SHP77 (cell line): ENCODE measurements at places on chromosomes 2 and 18.

GRCh38 chr2:13413989-13414388 lies 697.3 kb downstream of the TRIB2 start:
- no peak for DNase-seq

DNA sequence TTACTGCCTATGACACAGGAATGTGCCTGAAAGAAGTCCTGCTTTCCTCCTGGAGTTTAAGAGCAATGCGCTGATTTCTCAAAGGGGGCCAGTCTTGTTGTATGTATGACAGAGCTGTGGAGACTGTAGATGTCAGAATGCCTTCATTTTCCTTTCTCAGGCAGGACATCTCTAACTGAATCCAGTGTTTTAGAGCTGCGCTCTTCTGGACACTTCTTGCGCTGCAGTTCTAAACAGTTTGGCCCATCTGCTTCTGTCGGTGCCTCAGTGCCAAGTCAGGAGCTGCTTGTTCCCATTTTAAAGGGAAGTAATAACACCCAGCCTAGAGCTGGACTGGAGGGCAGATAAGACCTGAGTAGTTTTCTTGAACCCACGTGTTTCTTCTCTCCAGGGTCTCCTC lies 91.4 kb downstream of the ESCO1 start:
- no peak for DNase-seq

GRCh38 chr2:42962508-42962953 lies 170.1 kb upstream of the HAAO start:
- DNase-seq = no peak

GRCh38 chr2:65161551-65162100 lies 31.7 kb upstream of the RAB1A start:
- DNase-seq = no peak

- DNase-seq = no peak
Observed at GRCh38 chr2:74552914-74553811, 579 bp downstream of the LOXL3 start.

- DNase-seq = no peak
Observed at GRCh38 chr2:112075490-112076260, 20.6 kb downstream of the TMEM87B start.

- no peak for DNase-seq
Observed at GRCh38 chr2:38131676-38132075, 55.7 kb upstream of the CYP1B1 start.

DNA sequence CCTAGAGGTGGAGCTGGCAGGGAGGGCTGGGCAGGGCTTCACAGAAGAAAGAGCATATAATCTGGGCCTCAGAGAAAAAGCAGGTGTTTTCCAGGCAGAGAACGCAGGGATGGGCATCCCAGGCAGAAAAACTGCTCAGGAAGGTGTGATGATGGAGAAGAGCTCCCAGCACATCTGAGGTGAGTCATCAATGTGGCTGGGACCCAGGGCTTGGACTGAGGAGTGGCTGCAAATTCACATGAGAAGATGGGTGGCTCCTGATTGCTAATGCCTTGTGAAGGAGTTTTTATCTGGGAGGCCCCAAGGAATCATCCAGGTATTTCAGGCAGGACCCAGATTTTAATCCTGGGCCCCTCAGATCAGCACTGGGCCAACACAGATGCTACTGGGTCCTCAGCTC lies 10.2 kb downstream of the IL1F10 start:
- DNase-seq = no peak

- no peak for DNase-seq
Observed at GRCh38 chr2:174606336-174606735, 8.7 kb upstream of the WIPF1 start.

DNA sequence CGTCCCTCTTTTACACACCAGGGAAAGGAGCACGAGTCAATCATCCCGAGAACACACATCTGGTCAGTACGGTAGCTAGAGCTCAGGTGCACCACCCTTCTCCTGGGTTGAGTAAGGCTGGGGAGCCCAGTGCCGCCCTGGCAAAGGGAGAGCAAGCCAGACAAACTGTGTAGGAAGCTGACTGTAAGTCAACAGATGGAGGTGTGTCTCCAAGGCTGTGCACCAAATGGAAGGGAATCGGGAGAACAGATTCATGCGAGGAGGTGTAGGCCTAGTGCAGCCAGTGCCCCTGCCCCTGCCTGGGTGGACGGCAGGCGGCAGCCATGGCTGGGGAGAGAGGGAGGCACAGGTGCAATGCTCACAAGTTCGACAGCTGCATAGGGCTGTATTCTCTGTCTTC lies 65.7 kb downstream of the CELF4 start:
- no peak for DNase-seq

- no peak for DNase-seq
Observed at GRCh38 chr2:225072444-225072843, 30.2 kb upstream of the DOCK10 start.

- DNase-seq = no peak
Observed at GRCh38 chr2:226797989-226798421, 1.6 kb downstream of the IRS1 start.

DNA sequence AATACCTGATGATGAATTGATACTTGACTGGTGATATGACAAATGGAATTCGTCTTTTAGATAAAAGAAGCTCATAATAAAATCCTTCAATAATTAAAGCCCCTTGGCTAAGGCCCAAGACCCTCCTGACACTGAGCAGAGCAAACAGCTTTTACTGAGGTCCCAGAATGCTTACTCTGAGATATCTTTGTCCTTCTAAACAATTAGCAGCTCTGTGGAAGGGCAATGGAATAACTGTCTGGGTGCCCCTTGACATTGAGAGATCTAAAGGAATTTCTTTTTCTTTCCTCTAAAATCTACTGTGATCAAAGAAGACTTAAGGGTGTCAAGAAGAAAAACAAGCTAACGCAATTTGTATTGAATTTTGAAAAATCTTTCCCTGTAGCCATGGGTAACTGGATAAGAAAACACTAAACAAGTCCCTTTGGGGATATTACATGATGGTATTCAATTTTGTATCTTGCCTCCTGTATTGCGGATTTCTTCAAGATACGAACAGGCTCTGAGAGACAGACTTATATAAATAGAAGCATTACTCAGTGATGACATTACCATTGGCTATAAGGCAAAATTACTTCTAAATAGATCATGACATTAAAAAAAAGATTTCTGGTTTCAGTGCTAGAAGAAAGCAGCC lies 128.8 kb downstream of the MREG start:
- no peak for DNase-seq

- peak; percentile 68 for DNase-seq
Observed at GRCh38 chr2:2867397-2867979, 510.1 kb downstream of the EIPR1 start.

DNA sequence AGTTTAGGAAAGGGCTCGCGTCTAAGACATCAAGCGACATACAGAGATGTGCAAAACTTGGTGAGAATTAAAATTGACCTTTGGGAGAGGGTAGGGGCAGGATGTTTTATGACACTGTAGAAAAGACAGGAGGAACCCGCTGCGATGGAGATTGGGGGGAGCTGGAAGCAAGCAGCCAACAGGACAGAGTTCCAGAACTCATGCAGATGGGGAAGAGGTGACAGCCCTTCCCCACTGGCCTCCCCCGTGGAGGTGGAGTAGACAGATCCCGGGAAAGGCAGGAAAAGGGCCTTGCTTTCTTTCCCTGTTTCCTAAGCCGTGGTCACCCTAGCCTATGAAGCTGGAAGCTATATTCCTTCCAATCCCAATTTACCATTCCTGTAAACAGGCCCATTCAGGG lies 39.1 kb downstream of the ANO7 start:
- DNase-seq = no peak

GRCh38 chr2:181131584-181131983 lies 151.2 kb downstream of the UBE2E3 start:
- DNase-seq = no peak

DNA sequence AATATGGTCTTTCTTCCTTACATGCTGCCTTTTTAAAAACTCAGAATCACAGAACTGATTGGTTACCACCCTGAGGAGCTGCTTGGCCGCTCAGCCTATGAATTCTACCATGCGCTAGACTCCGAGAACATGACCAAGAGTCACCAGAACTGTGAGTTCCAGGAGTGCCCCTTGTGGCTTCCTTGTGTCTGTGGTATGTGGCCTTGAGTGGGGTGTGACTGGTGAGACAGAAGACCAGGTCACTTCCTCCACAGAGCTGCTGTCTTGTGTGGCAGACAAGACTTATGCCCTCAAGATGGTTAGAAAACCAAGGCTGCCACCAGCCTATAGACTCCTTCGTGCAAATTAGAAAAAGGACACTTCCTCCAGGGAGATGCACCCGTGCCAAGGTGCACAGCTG lies 72.6 kb downstream of the EPAS1 start:
- DNase-seq = no peak

DNA sequence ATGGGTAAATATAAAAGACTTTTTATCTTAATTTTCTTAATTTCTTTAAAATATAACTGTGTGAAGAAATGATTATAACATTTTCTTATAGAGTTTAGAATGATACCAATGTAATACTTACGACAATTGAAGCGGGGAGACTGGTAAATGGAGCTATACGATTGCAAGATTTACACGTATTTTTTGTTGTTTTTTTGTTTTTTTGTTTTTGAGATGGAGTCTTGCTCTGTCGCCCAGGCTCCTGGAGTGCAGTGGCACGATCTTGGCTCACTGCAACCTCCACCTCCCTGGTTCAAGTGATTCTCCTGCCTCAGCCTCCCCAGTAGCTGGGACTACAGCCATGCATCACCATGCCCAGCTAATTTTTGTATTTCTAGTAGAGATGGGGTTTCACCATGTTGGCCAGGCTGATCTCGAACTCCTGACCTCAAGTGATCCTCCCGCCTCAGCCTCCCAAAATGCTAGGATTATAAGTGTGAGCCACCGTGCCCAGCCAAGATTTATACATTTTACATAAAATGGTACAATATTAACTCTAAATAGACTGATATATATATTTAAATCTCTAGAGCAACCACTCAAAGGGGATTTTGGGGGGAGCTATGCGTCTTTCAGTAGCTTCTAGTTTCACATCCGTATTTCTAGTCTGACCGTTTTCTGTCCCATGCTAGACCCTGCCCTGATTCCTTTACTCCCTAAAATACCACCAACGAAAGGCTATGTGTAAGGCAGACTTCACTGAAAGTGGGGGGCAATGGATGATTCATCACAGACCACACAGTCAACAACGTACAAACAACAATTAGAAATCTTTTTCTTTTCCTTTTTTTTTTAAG lies 28.2 kb upstream of the ATG16L1 start:
- no peak for DNase-seq

DNA sequence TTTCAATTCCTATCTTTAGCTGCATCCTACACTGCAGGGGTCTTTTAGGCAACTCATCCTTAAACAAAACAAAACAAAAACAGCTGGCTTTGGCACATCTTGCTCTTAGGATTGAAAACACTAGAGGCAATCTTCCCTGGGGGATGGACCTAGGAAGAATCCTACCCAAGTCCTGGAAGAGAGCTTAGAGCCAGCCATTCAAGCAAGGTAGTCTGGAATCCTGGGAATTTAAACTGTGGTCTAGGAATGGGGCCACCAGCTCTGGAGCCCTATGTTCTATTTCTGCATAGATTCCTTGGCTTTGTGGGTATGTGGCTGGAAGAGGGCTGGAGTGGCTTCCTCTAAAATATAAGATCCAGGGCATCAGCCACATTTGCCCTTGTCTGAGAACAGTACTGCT lies 27.7 kb downstream of the MYL1 start:
- DNase-seq = no peak

- no peak for DNase-seq
Observed at GRCh38 chr2:1265454-1265853, 147.8 kb upstream of the TPO start.

GRCh38 chr2:9114458-9114857 lies 92.2 kb upstream of the ASAP2 start:
- DNase-seq = no peak

DNA sequence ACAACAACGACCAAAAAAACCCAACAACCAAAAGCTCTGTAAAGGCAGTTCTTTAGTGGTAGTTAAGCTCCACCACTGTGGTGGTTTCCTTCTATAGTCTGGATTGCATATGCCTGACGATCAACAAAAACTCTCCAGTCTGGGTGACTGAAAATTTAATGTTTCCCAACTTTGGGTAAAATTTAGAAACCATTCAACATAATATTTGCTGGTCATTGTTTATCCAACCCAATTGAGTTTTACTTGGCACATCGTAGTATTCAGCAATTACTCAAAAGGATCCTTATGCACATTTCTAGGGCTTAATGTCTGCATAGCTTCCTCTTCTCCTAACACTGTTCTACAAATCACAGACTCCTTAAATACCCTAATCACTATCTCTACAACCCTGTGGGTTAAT lies 1080.2 kb upstream of the NRXN1 start:
- no peak for DNase-seq

- DNase-seq = no peak
Observed at GRCh38 chr2:162478721-162479129, 134.8 kb downstream of the GCA start.

DNA sequence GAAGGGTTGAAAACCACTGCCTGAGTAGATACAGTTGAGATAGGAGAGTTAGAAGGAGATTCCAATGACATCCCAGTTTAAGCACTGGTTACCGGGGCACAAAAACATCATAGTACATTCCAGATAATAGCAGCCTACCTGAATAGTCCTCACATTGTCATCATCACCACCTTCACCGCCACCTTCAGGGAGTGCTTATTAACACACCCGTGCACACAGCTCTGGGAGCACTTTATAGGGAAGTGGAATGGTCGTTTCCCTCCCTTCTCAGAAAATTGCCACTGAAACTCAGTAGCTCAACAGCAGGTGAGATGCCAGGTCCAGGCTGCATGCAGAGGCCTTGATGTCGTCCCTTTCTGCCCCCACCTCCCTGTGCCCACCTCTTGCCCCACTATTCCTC lies 8.2 kb downstream of the SERPINB7 start:
- no peak for DNase-seq

- DNase-seq = no peak
Observed at GRCh38 chr2:56376699-56377665, 193.2 kb downstream of the CCDC85A start.

- DNase-seq = no peak
Observed at GRCh38 chr2:137935591-137935990, 28.7 kb upstream of the HNMT start.

DNA sequence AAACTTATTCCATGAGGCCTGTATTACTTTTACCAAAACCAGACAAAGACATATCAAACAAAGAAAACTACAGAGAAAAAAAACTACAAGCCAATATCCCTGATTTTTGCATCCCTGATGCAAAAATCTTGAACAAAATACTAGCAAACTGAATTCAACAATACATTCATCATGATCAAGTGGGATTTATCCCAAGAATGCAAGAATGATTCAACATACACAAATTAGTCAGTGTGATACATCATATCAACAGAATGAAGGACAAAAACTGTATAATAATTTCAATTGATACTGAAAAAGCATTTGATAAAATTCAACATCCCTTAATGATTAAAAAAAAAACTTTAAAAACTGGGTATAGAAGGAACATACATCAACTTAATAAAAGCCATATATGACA lies 106.8 kb downstream of the SLC39A10 start:
- DNase-seq = no peak

DNA sequence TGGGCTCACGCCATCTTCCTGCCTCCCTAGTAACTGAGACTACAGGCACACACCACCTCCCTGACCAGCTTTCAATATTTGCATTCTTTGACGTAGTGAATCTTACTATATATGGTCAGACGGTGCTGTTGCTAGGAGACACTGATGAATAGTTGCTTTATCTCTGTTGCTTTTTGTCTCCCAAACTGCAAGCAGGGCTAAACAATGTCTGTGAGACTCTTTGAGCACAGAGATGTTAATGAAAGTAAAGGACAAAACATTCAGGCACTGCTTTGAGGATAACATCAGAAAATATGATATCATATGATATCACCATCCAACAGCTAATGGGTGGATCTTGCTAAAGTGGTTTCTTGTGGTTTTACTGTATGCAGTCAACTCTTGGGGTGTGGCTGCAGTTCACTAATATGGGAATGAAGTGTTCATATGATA lies 43.0 kb downstream of the EMILIN2 start:
- no peak for DNase-seq

GRCh38 chr18:22200611-22201225 lies 31.3 kb downstream of the GATA6 start:
- DNase-seq = no peak
